ENCODE measurements at places on chromosomes 12 and 14. TPM values are rescaled to one million over a fixed set of nuclear protein-coding genes. Genes with fewer than 3 reads are reported as not detected.

DNA sequence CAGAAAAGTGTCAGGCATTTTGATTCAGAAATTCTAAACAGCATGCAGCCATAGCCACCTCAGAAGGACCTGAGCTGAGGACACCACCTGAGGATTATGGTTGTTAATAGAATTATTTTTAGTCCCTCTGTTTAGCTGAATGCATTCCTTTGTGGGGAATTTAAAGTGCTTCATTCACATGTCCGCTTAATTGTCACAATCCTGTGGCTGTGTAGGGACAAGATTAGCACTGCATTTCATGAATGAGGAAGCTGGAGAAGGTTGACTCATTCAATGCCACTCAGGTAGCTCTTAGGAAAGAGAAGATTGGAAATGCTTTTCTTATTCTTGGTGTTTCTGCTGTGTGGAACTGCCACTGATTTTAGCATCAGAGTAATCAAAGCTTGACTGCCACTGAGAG, 42.0 kb upstream of the KRR1 start:
- no peak for DNase-seq

- DNase-seq, result no peak
These were observed 20.0 kb downstream of the TMEM132C start for GRCh38 chr12:128286970-128287369.

KRT83 gene
- total RNA-seq, result not detected

GRCh38 chr14:39812532-39813320, 380.5 kb upstream of the FBXO33 start:
- no peak for DNase-seq

GARIN6 gene
- not detected for total RNA-seq

- DNase-seq, result no peak
These were observed 49.3 kb upstream of the DIO2 start for GRCh38 chr14:80260645-80261044.

PEX5 gene
- total RNA-seq, result 42.4 TPM

DNA sequence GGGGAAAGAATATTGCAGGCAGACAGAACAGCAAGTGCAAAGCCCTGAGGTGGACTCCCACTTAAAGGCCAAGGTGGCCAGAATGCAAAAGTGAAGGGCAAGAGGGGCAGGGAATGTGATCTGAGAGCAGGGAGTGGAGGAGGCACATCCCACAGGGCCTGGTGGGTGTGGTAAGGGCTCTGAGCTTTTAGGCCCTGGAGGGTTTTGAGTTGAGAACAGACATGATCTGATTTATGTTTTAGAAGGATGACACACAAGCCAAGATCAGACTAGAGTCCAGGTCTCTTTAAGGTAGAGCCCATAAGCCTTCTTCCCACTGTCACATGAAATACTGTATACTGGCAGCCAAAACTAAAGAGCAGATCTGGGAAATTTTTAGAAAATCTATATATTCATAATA, 162.5 kb downstream of the SLC38A4 start:
- no peak for DNase-seq

- no peak for DNase-seq
These were observed 50.1 kb downstream of the RFX4 start for GRCh38 chr12:106632797-106633450.

ERGIC2 gene
- total RNA-seq, result 94.9 TPM

DNA sequence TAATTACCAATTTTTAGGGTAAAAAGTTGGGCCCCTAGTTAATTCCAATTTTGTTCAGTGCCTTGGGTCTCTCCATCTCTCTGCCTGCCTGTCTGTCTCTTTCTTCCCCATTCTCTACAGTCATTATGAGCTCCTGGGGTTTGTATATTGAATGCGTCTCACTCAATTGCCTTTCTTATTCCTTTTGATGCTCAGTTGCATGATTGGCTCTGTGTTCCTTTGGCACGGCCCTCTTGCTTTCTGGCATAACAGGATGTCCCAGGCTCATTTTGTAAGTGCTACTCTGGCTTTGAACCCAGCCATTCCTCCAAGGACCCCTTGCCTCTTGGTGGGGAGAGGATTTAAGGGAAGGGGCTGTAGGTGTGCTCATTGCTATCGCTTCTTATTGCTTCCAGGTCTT, 35.6 kb downstream of the ZNF664 start:
- DNase-seq, result no peak

RHNO1 gene
- 48.1 TPM for total RNA-seq

DNA sequence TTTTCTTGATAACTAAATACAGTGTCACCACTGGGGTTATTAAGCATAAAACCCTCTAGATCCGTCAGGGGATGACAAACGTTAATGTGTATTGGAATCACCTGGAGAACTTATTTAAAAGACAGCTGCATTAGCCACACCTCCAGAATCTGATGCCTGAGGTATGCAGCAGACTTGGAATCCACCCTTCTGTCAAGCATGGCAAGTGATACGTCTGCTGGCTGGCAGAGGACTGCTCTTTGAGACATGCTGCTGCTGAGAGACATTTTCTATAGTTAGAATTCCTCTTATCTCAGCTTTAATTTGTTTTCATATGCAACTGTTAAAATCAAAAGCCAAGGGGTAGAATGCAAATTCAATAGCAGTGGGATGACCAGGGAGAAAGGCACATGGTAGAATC, 496.3 kb downstream of the NELL2 start:
- no peak for DNase-seq

DNA sequence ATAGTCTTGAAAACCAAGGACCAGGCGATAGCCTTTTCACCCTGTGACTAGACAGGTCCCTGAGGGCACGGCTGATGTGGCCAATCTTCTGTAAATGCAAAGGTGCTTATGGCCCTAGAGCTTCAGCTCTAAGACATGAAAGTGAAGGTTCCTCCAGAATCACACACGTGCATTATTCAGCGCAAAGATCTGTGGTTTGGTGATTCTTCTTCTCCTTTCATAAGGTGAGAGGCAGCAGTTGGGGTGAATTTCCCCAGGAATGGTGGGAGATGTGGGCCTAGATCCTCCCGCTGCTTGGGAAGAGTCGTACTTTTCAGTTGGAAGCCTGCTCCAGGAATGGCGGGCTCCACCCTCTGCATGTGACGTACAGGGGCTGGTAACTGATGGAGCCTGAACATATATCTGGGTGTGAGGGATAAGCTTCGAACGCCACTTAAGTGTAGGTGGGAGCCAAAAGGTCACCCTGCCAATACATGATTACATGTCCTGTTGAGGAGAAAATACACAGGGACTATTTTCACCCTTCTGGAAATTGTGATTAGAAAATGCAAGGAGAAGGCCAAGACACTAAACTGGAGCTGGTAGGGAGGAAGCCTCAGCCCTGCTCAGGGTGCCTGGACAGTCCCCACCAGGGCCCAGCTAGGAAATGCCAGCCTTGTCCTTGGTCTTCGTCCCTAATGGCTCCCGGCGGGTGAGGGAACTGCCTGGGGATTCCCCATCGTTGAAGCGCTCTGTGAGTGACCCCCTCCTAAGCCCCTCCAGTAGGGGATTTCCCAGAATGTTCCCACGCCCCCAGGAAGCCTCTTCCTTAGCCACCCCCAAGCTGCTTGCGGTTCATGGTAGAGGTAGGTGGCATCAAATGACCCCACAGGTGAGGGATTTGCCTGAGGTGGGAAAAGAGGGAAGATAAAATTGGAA, 17.6 kb downstream of the BATF start:
- no peak for DNase-seq
